ENCODE measurements at places on chromosomes 16 and 17.
A peak's percentile ranks its signal among the peaks of the same experiment; 100 is the strongest.

- DNase-seq, result no peak
Observed at GRCh38 chr17:77867308-77867781, 91.2 kb upstream of the TNRC6C start.

GRCh38 chr16:6057821-6058220 is 960.2 kb upstream of the EEF2KMT start:
- DNase-seq, result no peak

DNA sequence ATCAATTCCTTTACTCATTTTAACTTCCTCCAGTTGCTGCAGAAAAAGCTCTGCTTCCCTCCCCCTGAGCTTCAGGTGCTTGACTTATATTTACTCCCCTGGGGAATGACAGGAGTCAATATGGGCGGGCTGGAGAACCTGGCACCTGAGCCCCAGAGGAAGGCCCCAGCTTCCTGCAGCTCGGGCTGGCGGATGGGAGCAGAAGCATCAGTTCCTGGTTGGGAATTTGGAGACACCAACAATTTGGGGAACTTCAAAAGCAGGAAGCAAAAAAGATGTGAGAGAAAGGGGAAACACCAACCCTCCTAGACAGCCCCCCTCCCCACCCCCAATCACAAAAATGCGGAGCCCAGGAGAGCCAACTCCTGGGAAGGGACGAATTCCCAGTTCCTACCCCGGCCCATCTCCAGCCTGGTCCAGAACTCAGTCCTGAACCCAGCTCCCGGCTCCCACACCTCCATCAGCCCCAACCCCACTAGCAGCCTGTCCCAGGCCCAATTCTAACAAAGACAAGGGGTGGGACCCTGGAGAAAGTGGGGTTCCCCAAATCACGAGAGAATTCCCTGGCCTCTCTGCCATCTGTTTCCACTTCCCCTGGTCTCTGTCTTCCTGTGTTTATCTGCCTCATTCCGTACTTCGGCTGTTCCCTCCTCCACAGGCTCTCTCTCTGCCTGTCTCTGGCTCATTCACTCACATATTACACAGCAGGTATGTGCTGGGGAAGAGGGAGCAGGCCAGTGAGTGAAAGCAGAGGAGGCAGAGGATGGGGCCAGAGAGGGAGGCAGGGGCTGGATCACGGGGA is 16.2 kb upstream of the ASGR2 start:
- no peak for DNase-seq

GRCh38 chr16:47986031-47986430 is 169.8 kb downstream of the ABCC12 start:
- no peak for DNase-seq

GRCh38 chr17:38674014-38674748 is 576 bp downstream of the EPOP start:
- DNase-seq, result peak; percentile 27

GRCh38 chr16:84562174-84562815 is 55.6 kb downstream of the COTL1 start:
- no peak for DNase-seq

DNA sequence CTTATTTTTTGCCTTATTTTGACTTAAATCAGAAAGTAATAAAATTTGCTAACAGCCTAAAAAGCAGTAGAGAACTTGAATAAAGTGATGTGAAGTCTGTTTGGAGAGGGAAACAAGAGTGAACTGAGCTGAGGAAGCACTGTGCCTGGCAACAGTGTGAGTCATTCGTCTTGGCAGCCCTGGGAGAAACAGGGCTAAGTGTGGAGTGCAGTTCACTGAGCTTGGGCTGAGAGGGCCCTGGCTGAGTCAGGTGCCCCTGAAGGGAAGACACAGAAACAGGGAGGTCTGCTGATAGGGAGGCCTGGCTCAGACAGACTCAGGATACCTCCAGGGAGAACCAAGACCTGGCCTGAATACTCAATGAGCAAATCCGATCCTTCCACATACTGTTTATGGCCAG is 132.1 kb downstream of the HS3ST4 start:
- DNase-seq, result no peak

- DNase-seq, result peak; percentile 21
Observed at GRCh38 chr17:63984651-63985386, 12.1 kb upstream of the SCN4A start.

GRCh38 chr17:10290041-10290440 is 82.8 kb downstream of the MYH13 start:
- no peak for DNase-seq

DNA sequence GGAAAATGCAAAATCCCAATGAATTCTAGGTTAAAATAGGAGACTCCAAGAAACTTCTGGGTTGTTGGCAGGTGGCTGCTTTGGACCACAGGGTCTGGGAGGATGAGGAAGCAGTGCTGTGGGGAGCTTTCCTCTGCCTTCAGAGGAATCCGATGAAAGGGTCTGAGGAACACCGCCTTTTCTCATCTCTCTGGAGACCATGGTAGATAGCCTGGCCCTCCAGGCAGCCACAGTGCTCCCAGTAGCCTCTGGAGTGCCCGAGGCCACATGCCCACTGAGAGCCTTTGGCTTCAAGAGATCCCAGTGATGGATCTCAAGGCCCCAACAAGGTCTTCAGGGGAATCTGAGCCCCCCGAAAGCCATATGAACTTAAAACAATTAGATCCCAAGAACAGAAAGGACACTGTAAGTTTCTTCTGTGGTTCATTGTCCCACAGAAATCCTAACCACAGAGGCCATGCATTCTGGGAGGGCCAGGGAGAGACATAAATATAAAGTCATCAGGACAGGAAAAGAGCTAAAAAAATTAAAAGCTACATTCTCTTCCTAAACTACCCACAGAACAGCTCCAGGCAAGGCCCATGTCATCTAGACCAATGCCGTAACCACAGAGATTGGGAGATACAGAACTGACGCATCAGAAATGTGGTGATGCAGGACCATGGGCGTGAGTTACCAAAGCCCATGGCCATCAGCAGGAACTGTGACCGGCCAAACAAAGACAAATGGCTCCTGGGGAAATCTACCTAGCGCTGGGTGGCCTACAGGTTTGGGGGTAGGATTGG is 24.3 kb downstream of the TK2 start:
- no peak for DNase-seq

Measured in T-helper 1 cell (primary cell).